ENCODE measurements at places on chromosomes 2 and 18.

- no peak for DNase-seq
Observed at GRCh38 chr2:42742740-42743658, 20.9 kb downstream of the OXER1 start.

DNA sequence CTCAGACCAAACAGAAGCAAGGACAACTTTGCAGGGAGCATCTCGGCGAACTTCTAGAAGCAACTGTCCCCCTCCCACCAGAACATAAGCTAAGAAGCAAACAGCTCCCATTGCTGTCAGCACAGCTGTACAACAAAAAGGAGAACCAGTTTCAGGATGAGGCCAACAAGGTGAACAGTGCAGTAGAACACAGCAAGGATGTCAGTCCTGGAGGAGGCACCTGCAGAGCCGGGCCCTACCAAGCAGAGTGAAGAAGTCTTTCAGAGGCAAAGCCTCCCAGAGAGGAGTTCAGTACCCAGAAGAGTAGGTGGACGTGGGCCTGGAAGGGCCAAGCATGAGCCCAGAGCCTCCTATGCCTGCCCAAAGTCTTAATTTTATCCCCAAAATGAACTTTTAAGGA, 1.0 kb downstream of the PASK start:
- no peak for DNase-seq

DNA sequence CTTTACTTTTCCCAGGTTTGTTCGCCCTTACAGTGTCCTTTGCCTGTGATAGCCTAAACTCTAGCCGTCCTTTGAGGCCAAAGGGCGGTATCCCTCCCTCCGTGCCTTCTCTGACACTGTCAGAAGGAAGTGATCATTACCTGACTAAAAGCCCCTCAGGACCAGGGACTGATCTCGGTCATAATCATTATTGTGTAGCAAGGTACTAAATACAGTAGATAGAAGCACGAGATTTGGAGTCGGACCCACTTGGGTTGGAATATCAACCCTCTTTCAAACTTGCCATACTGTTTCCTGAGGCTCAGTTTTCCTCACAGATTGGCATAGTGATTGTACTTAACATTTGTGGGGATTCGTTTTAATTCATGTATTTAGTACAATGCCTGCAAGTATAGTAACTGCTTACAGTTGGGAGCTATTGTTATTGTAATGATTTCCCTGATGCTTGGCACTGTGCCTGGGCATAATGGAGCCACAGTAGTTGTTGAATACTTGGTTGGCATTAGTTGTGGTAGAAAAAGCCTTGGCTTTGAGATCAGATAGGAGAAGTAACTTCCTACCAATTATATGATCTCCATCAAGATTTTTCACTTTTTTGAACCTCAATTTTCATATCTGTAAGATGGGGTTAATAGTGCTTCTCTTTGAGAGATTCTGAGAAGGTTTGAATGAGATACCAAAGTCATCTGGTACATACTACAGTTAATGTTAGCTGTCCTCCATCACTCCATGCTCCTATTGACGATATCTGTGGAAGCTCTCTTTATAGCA, 836 bp downstream of the STK11IP start:
- no peak for DNase-seq

GRCh38 chr2:209565896-209566582, 142.2 kb downstream of the MAP2 start:
- DNase-seq: no peak

DNA sequence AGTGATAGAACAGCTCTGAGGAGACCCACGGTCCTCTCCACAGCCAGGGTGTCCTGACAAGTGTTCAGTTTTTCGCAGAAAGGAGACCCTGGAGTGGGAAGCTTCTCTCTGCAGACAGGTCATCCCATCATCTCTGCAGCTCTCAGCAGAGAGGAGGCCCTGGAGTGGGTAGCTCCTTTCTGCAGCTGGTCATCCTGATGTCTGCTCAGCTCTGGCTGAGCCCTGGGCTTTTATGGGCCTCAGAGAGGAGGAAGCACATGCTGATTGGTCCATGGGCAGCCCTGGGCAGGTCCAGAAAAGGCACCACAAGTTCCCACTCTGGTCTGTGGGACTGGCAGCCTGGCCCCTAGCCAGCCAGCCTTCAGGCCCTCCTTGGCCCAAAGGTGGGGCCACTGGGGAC, 72.3 kb upstream of the ST3GAL5 start:
- no peak for DNase-seq

GRCh38 chr2:200798514-200798913, 13.2 kb upstream of the BZW1 start:
- DNase-seq: no peak

All from CD4-positive, alpha-beta T cell treated with Interleukin-2 at 100 ng/mL for 4 hours (primary cell).